Neural progenitor cell (in vitro differentiated cells): ENCODE measurements at places on chromosomes 6 and 20.

GRCh38 chr20:51562332-51563173 is 20.0 kb upstream of the NFATC2 start:
- DNase-seq: peak; percentile 83
- peaks cover 69% of the 10 kb centered on the region for H3K27me3 ChIP-seq
- no peaks in the 10 kb centered on the region for H3K36me3 ChIP-seq
- H3K27ac ChIP-seq: no peak overlapping the region
- H3K4me3 ChIP-seq: peak overlapping the region; percentile 52

GRCh38 chr20:50295762-50296449 is 105.3 kb downstream of the CEBPB start:
- no peak for DNase-seq
- no peak overlapping the region for H3K4me3 ChIP-seq
- no peak overlapping the region for H3K27ac ChIP-seq
- H3K4me1 ChIP-seq: no peaks in the 10 kb centered on the region
- H3K36me3 ChIP-seq: no peaks in the 10 kb centered on the region

DNA sequence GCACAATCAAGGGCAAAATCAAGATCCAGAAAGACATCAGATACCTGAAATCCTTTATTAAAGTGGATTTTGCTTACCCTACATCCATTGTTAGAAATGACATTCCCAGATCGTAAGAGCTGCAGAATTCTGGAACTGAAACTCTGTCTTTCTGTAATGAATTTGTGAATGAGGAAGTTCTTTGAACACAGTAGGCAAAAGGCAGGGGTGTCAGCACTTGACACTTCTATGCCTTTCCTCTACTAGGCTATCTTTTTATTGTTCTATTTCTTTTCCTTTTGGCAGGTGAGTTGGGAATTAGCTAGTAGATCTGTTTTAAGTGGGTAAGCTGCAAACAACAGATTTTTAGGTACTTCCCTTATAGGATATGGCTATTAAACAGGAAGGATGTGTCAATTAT is 126.3 kb downstream of the CARMIL1 start:
- H3K4me1 ChIP-seq: peaks cover 2% of the 10 kb centered on the region
- H3K27me3 ChIP-seq: no peaks in the 10 kb centered on the region
- no peak overlapping the region for H3K27ac ChIP-seq
- no peaks in the 10 kb centered on the region for H3K36me3 ChIP-seq
- H3K4me3 ChIP-seq: no peak overlapping the region
- DNase-seq: no peak

- no peaks in the 10 kb centered on the region for H3K27me3 ChIP-seq
- H3K36me3 ChIP-seq: no peaks in the 10 kb centered on the region
- H3K4me1 ChIP-seq: peaks cover 30% of the 10 kb centered on the region
- no peak overlapping the region for H3K4me3 ChIP-seq
Observed at GRCh38 chr20:51715163-51715855, 52.9 kb downstream of the ATP9A start.

GRCh38 chr6:4774715-4775493 is 1.3 kb upstream of the CDYL start:
- peaks cover 41% of the 10 kb centered on the region for H3K27me3 ChIP-seq
- H3K27ac ChIP-seq: no peak overlapping the region
- H3K4me1 ChIP-seq: peaks cover 32% of the 10 kb centered on the region
- H3K36me3 ChIP-seq: peaks cover 3% of the 10 kb centered on the region
- peak; percentile 61 for DNase-seq

DNA sequence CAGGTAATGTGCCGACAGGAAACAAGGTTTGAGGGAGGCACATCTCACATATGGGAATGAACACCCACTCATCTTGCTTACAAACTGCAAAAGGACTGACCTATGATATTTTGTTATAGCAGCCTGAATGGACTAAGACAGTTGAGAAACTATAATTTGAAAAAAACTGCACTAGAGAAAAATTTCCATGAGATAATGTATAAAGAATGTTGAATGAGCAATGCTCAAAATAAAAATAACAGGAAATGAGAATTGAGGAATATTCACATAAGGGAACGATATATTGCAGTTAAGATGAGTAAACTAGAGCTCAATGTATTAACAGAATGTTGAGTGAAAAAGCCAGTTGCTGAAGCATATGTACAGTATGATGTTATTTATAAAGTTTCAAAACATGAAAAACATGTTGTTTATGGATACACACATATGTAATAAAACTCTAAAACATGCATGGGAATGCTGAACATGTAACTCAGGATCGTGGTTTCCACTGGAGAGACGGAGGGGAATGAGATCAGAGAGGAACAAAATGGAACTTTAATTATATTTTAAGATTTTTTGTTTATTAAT is 6.3 kb upstream of the TBC1D22B start:
- no peak for DNase-seq
- no peaks in the 10 kb centered on the region for H3K27me3 ChIP-seq
- H3K27ac ChIP-seq: no peak overlapping the region
- H3K4me1 ChIP-seq: no peaks in the 10 kb centered on the region
- H3K4me3 ChIP-seq: no peak overlapping the region
- H3K36me3 ChIP-seq: no peaks in the 10 kb centered on the region

DNA sequence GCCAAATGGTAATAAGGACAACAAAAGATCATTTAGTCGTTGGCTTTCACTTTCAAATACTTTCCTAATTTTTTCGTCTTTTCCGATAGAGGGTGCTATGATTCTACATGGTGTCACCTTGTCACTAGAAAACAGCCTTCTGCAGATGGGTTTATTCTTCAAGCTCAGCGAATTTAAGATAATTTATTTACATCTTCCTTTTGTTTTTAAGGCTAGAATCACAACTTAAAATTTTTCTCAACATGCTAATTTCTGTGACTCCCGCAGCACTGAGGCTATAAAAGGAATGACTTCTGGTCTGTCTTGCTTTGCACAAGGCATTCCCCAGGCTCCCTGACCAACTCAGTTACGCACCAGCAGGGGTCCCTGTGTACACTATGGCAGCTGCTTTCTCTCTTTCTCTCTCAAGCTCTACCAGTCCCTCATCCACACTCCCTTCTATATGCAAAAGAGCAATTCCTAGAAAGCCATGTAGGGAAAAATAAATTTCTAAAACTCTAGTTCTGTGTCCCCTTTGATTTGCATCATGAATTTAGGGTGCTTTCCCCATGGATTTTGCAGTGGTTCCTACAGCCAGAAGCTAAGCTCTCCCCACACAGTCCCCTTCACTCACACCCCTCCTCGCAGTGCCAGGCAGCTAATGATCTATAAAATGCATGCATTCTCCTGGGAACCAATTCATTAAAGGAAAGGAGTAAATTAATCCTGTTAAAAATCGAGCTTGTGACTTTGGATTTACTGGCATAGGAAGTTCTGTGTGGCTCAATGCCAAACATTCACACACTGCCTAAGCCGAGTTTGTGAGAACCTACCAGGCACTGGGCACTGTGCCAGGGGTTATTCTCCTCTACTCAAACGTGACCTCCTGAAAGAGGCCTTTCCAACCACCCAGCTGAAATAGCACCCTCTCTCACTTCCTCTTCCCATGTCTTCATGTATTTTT is 74.5 kb downstream of the DCDC2 start:
- DNase-seq: peak; percentile 89
- peak overlapping the region; percentile 42 for H3K4me3 ChIP-seq
- H3K36me3 ChIP-seq: no peaks in the 10 kb centered on the region
- no peak overlapping the region for H3K27ac ChIP-seq
- H3K4me1 ChIP-seq: peaks cover 6% of the 10 kb centered on the region

DNA sequence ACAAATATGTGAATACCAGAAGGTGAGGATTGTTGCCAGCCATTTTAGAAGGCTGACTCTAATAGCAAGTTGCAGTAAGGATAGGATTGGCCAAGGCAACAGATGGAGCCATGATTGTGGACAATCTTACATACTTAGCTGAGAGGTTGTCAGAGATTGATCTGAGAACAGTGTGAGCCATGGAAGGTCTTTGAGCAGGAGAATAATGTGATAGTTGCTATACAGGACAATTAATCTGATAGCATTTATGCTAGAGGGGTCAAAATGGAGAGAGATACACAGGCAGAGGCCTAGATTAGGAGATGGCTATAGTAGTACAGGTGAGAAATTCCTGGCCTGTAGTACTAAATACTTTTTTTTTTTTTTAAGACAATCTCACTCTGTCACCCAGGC is 23.8 kb downstream of the PPARD start:
- no peak overlapping the region for H3K4me3 ChIP-seq
- DNase-seq: no peak
- H3K27ac ChIP-seq: no peak overlapping the region

DNA sequence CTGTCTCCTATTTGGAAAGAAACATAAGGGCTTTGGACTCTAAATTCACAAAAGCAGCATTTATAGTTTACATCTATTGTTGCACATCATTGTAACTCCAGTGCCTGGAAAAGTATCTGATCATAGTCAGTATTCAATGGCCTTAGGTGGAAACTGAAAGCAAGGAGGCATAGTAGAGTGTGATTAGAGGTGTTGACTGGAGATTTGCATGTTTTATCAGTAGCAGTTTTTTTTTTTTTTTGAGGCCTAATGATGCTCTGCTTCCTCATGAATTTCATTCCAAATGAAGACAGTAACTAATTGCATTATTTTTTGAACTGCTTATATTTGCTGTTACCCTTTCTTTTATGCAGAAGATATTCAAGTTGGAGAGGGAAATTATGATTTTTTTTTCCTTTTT is 213.2 kb upstream of the FLRT3 start:
- H3K36me3 ChIP-seq: no peaks in the 10 kb centered on the region
- no peak overlapping the region for H3K4me3 ChIP-seq
- DNase-seq: no peak
- H3K27me3 ChIP-seq: no peaks in the 10 kb centered on the region
- no peaks in the 10 kb centered on the region for H3K4me1 ChIP-seq

DNA sequence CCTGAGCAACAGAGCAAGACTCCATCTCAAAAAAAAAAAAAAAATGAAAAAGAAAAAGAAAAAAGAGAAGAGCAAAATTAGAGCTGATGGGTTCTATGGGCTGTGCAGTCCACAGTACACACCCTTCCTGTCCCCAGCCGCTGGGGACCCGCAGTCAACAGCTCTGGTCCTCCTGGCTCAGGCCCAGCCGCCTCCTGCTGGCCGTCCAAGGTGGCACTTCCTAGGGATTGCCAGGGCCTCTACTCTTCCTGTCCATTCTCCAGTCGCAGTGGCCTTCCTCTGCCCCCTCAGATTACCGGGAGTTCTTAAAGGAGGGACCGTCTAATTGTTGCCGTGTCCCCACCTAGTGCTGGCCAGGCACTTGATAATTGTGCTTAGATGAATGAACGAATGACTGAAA is 41.7 kb downstream of the TMEM242 start:
- no peak for DNase-seq
- H3K4me1 ChIP-seq: peaks cover 18% of the 10 kb centered on the region
- H3K36me3 ChIP-seq: no peaks in the 10 kb centered on the region
- no peak overlapping the region for H3K4me3 ChIP-seq

- H3K4me3 ChIP-seq: no peak overlapping the region
- no peaks in the 10 kb centered on the region for H3K4me1 ChIP-seq
- no peak for DNase-seq
- no peak overlapping the region for H3K27ac ChIP-seq
- peaks cover 43% of the 10 kb centered on the region for H3K27me3 ChIP-seq
Observed at GRCh38 chr20:48744515-48744914, 83.3 kb downstream of the PREX1 start.

DNA sequence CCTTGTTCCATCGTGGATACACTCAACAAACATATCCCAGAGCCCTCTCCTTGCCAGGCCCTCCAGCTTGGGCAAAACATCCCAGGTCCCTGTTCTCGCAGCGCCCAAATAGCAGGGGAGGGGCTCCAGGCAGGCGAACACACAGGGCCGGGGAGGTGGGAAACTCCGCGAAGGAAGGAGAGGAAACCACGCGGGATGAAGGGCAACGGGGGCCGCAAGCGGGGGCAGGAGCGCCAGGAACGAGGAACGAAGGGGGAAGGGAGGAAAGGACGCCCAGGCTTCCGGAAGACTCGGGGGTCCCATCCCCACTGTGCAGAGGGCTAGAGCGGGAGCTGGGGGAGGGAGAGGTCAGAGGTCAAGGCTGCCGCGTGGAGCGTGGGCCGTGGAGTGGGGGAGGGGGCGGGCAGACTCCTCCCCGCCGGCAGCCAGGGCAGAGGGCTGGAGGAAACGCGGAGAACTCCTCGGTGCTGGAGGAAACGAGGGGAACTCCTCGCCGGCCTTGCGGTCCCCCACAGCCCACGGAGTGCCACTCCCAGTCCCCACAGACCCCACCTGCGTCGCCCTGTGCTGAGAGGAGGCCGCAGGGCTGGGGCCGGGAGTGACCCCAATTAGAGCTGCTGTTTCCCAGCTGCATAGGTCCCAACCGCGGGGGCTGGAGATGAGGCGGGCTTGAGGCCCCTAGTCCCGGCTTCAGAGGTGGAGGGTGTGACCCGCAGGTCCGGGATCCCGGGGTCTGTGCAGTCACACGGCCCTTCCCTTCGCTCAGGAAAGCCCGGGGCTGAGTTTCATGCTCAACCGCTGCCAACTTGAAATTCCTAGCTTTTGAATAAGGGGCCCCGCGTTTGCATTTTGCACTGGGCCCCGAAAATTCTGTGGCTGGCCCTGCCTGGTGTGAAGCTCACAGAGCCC is 1.2 kb upstream of the RBM38 start:
- peaks cover 18% of the 10 kb centered on the region for H3K27me3 ChIP-seq
- peak overlapping the region; percentile 50 for H3K4me3 ChIP-seq
- DNase-seq: peak; percentile 48
- no peaks in the 10 kb centered on the region for H3K36me3 ChIP-seq
- peaks cover 22% of the 10 kb centered on the region for H3K4me1 ChIP-seq
- H3K27ac ChIP-seq: no peak overlapping the region

- no peaks in the 10 kb centered on the region for H3K27me3 ChIP-seq
- no peaks in the 10 kb centered on the region for H3K36me3 ChIP-seq
- no peak for DNase-seq
- no peak overlapping the region for H3K27ac ChIP-seq
Observed at GRCh38 chr6:31965700-31966099, 6.2 kb downstream of the DXO start.

GRCh38 chr6:134784336-134784735 is 165.6 kb downstream of the ALDH8A1 start:
- H3K27ac ChIP-seq: no peak overlapping the region
- H3K4me1 ChIP-seq: no peaks in the 10 kb centered on the region
- H3K27me3 ChIP-seq: no peaks in the 10 kb centered on the region
- H3K4me3 ChIP-seq: no peak overlapping the region
- no peaks in the 10 kb centered on the region for H3K36me3 ChIP-seq

DNA sequence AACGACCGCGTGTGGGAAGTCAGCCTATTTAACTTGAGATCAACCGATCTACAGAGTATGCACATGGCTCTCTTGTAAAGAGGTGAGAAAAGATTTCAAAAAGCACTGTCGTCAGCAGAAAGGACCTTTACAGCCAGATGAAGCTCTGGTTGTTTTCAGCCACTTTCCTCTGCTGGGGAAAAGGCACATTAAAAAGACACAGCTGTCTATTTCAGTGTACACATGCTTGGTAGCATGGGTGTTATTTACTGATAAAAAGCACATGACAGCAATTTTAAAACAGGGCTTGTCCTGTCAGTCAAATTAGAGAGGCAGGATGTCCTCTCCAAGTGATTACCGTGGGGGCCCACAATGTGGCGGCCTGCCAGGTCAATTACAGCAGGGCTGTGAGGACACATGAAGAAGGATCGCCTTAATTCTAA is 188.9 kb downstream of the PRKN start:
- DNase-seq: no peak
- no peaks in the 10 kb centered on the region for H3K27me3 ChIP-seq
- no peak overlapping the region for H3K4me3 ChIP-seq
- H3K36me3 ChIP-seq: no peaks in the 10 kb centered on the region
- no peak overlapping the region for H3K27ac ChIP-seq
- H3K4me1 ChIP-seq: peaks cover 8% of the 10 kb centered on the region

GRCh38 chr20:3660262-3661059 is 2.7 kb downstream of the GFRA4 start:
- no peaks in the 10 kb centered on the region for H3K36me3 ChIP-seq
- no peak overlapping the region for H3K27ac ChIP-seq
- H3K27me3 ChIP-seq: peaks cover 11% of the 10 kb centered on the region
- no peak for DNase-seq
- peaks cover 5% of the 10 kb centered on the region for H3K4me1 ChIP-seq
- no peak overlapping the region for H3K4me3 ChIP-seq

GRCh38 chr20:6671829-6672228 is 95.7 kb upstream of the BMP2 start:
- H3K4me3 ChIP-seq: no peak overlapping the region
- no peaks in the 10 kb centered on the region for H3K27me3 ChIP-seq
- no peaks in the 10 kb centered on the region for H3K36me3 ChIP-seq
